ENCODE measurements at places on chromosomes 2 and 18.

DNA sequence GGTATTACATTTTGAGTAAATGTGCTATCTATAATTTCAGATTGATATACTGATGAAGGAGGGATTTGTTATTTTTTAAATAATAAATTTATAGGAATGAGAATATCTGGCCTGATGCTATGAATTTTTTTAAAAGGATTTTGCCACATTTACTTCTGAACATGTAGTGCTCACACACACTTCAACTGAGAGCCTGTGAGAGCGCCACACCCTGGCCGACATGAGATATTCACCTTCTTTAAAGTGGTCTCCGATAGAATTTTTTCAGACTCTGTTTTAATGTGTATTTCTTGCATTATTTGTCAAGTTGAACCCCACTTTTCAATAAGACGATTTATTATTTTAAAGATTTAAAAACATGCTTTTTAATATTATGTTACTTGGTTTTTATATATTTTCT, 813.3 kb downstream of the DCC start:
- DNase-seq = no peak

DNA sequence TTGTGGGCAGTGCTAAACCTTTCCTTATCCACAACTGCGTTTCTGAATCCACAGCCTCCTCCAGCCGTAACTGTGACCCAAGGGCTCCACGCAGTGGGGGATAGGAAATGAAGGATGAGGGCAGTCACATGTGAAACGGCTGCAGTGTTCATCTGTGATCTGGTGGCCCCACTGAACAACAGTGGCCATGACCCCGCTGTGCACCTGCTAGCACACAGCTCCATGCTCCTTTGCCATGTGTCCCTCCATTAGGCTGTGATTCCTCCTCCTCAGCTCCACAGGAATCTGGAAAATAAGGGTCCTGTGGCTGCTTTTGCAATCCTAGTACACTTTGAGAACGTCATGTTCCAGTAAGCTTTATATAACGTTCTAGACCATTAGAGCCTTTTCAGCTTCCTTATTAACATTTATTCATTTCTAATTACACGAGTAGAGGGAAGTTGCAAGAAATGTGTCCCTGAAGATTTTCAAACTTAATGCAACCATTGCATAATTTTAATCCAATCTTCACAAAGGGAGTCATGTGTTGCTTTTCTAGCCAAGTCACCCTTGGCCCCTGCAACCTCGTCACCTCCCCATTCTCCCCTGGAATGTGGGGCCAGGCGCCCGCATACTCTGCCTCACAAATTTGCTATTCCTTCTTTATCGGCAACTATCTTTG, 7.1 kb upstream of the NAPG start:
- DNase-seq = no peak

GRCh38 chr2:10348891-10349290, 46.2 kb downstream of the HPCAL1 start:
- no peak for DNase-seq

DNA sequence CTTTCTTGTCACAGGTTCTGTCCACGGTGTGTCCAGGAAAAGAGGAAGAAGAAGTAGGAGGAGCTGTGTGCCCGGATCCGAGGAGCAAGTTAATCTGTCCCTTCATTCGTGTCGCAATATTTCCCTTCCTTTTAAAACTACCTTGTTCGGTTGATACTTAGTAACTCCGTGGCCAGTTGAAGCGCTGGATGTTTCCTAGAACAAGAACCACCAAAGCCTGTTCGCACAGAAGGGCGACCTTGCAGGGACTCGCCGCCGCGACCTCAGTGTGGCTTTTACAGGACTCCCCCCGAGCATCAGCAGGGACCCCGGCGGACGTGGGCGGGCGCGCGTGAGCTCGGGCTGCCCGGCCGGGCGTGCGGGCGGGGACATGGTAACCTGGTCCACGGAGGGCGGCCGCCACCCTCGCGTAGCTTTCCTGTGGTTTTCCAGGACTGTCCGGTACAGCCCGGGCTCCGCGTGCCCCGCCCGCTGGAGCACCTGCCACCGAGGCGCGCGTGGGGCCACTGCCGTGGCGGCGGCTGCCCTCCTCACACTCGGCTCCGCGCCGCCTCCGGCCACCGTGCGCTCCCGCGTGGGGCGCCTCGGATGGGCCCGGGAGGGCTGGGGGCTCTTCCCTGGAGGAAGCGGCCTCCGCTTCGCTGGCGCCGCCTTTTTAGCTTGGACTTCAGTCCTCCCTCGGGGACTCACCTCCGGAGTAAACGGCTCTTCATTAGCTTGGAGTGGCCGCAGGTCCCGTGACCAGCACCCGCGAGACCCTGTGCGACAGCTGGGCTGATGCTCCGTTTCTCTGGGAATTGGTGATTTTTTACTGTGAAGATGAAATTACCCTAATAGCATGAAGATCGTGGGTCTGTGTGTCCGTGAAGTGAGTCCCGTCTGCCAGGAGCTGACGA, 9.2 kb upstream of the D2HGDH start:
- DNase-seq = no peak

- DNase-seq = no peak
Observed at GRCh38 chr18:80046961-80047541, 12.8 kb downstream of the RBFA start.
